ENCODE measurements at places on chromosomes 3 and 15. TPM values are rescaled to one million over a fixed set of nuclear protein-coding genes. Genes with fewer than 3 reads are reported as not detected.

DNA sequence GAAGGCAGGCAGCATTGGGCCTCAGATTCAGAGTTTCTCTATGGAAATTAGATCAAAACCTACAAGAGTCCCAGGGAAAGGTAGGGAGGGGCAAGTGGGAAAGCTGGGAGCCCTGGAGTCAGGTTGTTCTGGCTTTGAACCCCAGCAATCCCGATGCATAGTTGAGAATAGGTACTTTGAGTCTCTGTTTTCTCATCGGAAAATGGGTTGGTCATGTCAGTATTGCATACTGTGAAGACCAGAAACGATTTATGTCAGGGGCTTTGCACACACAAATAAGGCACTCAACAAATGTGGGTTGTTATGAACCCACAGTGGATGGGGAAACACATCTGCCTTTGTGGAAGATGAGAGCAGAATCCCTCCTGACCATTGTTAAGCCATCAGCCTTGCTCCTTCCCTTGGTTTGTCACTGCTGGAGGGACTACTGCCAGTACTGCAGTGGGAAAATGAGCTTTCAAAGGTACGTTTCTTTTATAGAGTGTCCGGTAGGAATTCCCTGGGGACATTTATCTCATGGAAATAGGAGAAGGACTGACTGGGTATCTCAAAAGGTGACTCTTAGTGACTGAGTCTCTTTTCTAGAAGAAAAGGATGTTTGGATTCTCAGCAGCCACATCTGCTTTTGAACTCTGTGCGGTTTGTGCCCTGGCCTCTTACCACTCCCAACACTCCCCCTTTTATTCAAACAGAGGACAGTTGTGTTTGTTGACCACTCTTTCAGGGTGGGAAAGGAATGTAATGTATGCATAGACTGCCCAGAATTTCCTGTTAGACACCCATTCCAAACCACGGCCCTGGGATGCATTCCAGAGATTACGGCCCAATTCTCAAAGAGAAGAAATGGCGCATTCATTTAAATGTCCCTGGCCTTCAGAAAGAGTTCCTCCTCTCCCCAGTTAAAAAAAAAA is 54.6 kb upstream of the VILL start:
- DNase-seq = no peak

The DGKG gene
- 14.5 TPM for total RNA-seq

The EAF2 gene
- 2.3 TPM for total RNA-seq

DNA sequence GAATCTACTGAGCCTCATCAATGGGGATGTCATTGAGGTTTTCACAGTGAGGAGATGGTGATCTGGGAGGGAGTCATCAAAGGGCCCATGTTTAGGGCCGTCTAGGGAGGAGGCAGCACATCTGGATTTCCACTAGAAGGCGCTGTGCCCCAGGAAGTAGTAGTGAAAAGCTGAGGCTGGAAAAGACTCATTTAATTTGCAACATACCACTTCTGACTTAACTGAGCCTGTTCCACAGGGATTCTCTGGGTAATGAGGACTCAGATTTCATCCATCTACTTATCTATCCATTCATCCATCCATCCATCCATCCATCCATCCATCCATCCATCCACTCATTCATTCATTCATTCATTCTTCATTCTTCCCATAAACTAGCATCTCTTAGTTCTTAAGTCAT is 17.4 kb upstream of the SHF start:
- peak; percentile 58 for DNase-seq

The SRPRB gene
- 51.8 TPM for total RNA-seq

The ADAMTS17 gene
- total RNA-seq = 0.15 TPM

GRCh38 chr3:56883828-56884227 is 82.1 kb upstream of the ARHGEF3 start:
- DNase-seq = no peak

GRCh38 chr3:17965331-17965730 is 222.9 kb upstream of the TBC1D5 start:
- DNase-seq = no peak

The ADAMTS7 gene
- 2.1 TPM for total RNA-seq

The FBXW12 gene
- total RNA-seq = not detected

The CYP19A1 gene
- 0.79 TPM for total RNA-seq

The ATP10A gene
- 0.03 TPM for total RNA-seq

- no peak for DNase-seq
Observed at GRCh38 chr3:193828477-193828876, 235.5 kb downstream of the OPA1 start.

DNA sequence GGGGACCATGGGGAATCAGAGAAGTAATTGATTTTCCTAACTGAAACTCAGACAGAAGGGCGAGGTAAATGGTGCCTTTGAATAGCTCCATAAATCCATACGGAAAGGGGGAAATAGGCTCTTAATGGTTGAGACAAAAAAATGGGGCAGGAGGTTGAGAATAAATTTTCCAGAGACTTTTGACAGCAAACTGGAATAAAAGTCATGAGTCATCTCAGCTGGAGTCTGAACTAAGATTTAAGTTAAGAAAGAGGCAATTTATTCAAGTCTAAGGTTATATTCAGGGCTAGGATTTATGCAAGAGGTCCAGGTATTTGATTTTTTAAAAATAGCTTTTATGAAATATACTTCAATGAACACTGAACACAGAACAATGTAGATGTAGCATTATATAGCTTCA is 238.7 kb upstream of the RORA start:
- DNase-seq = no peak

DNA sequence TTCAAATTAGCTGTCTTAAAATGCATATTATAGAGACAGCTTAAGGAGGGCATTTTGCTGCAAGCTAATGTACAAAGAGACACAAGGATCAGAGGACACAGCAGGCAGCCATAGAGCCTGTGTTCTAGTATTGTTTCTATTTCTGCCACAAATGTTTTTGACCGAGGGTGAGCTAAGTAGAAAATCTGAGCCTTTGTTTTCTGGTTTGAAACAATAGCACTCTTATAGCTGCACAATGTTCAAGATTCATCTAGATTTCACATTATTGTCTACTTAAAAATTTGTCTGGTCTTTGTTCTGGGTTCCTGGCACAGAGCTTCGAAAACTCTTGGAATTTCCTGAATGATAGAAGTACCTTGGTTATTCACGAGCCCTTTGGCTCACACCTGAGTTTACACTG is 40.0 kb upstream of the TUSC7 start:
- DNase-seq = no peak

DNA sequence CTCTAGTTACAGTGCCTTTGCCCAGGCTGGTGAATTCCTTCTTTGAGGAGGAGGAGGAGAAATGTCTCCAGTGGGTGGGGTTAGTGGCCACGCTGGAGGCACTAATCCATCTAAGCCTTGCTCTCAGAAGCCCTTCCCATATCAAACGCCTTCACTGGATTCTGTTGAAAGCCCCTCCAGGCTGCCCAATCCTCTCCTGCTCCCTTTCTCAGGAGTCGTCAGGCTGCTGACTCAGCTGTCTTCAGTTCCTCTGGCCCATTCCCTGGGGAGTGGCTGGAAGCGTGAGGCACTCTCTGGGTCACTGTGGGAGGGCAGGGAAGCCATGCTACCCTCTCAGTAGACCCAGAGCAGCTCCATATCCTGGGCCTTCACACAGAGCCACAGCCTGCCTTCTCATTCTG is 2.7 kb downstream of the AP2M1 start:
- no peak for DNase-seq

DNA sequence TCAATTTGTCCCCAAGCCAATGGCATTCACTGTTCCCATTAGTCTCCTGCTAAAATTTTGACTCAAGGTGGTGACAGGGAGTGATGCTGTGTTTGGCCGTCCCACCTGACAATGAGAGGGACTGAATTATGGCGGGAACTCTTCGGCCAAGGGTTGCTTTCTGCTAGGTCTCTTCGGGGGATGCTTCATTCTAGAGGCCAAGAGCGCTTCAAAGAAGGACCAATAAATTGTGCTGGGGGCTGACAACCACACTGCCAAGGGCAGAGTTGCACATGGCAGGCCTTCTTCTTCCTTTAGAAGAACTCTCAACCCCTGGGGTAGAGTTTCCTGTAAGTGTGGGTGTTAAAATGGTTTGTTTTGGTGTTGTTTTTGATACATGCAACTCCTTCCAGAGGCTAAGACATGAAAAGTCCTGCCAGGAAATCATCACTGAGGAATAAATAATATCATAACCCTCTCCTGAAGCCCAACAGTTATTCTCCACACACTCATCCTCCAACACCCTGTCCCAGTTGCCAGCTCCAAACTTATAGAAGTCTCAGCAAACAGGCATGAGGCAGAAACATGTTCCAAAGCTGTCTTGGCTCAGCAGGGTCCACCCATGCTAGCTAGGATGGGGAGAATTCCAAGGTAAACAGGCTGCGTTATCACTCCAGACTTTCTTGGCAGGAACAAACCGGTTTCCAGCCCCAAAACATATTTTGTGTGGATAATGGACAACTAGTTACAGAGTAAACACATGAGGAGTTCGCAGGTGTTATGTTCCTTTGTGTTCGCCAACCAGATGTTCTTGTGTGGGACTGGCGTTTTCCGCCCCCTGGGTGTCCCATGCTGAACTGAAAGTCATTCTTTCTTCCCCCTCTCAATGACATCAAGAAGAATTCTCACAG is 396.7 kb upstream of the RGMA start:
- no peak for DNase-seq

DNA sequence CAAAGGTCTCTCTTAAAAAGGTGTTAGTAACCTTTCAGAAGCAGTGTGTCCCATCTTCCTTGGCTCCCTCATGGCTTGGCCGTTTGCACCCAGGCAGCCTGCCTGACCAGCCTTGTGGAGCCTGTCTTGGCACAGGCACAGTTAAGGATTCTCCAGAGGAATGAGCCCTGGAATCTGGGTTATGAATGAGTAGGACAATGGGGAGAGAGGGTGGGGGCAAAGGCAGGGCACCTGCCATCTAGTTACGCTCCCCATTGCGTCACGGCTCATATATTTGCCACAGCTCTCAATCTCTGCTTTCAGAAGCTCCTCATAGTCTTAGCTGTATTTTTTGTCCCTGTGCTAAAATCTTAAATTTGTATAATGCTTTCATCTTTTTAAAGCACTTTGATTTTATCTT is 50.6 kb downstream of the WDR76 start:
- no peak for DNase-seq

DNA sequence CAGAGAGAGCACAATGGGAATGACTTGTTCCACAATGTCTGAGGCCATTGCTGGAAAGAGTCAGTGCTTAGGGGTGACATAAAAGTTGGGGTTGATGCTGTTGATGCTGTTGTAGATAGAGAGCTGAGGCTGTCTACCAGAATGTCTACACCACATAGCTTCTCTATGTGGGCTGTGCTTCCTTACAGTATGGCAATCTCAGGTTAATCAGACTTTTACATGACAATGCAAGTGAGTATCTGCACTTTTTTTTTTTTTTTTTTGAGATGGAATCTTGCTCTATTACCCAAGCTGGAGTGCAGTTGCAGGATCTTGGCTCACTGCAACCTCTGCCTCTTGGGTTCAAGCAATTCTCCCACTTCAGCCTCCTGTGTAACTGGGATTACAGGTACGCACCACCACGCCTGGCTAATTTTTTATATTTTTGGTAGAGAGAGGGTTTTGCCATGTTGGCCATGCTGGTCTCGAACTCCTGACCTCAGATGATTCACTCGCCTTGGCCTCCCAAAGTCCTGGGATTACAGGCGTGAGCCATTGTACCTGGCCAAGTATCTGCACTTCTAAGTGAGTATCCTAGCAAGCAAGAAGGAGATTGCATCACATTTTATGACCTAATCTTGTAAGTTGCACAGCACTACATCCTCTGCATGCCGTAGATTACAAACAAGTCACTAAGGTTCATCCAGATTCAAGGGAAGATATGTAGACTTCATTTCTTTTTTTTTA is 28.7 kb downstream of the DLEC1 start:
- no peak for DNase-seq

- no peak for DNase-seq
Observed at GRCh38 chr15:78873793-78874765, 1.4 kb downstream of the MORF4L1 start.

The CACNA1D gene
- total RNA-seq = not detected

DNA sequence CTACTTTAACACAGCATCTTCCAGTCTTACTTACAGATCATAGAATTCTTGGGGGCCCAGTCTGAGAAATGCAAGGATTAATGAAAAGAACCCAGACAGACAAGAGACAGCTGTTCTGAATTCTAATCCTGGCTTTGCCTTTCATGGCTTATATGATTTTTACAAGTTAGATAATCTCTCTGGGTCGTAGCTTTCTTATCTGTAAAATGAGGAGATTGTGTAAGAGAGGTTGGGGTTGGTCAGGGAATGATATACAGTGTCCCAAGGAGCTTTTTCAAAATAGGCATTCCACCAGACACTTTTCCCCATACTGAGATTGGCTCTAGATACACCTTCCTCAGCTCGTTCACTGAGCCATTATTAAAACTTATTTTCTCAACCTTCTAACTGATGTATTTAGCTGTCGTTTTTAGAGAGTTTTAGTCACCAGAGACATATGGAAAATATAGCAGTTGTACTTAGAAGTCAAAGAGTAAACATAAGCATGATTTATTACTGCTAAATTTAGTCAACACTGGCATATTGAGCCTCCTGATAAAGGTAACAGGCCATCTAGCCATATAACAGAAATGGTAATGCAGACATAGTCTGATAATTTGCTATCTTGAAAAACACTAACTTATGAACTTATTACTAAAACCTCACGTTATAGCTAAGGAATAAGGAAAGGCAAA is 163.0 kb upstream of the MLF1 start:
- no peak for DNase-seq

- no peak for DNase-seq
Observed at GRCh38 chr3:156906275-156906674, 80.1 kb downstream of the LEKR1 start.

DNA sequence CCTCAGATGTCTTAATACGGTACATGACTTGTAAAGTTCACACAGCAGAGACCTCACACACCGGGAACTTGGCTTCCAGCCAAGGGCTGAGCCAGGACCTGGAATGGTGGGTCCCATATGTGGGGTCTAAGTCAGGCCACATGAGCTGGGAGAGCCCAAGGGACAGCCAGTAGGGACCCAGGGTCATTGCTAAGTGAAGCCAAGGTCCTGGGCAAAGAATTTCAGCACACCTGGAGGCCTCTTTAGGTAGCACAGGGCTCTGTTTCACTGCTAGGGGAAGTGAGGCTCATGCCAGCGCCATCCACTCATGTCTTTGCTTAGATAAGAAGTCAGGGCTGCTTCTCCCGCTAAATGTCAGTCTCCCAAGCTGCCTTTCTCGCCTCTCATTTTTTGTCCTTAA is 116.6 kb upstream of the TLE3 start:
- DNase-seq = no peak

The CFAP100 gene
- total RNA-seq = not detected

GRCh38 chr15:89090791-89091626 is 2.8 kb downstream of the ABHD2 start:
- DNase-seq = peak; percentile 47

GRCh38 chr3:117798221-117798620 is 1088.6 kb downstream of the TUSC7 start:
- no peak for DNase-seq

GRCh38 chr3:45665101-45665572 is 24.1 kb upstream of the SACM1L start:
- peak; percentile 51 for DNase-seq

The ACP3 gene
- total RNA-seq = 0.78 TPM

The ADCY5 gene
- 0.20 TPM for total RNA-seq

DNA sequence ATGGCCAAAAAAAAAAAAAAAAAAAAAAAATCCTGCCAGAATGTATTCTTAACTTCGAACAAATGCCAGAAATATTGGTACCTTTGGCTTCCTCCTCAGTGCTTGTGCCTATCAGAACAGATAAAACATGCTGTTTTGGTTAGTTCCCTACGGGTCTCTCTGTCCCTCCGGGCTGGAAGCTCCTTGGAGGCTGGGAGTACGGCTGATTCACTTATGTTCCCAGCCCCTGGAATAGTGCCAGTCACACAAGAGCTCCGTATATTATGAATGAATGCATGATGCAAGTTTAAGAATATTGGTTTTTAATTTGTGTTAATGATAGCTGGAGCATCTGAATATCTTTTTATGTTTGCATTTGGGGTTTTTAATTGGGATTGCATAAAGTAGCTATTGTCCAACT is 44.0 kb downstream of the NR2F2 start:
- DNase-seq = no peak
